ENCODE measurements at places on chromosomes 11 and 22. TPM values are rescaled to one million over a fixed set of nuclear protein-coding genes. Genes with fewer than 3 reads are reported as not detected.

Gene ALDH3B1
- 128 TPM for total RNA-seq

Gene GRIA4
- total RNA-seq: not detected

Gene HOATZ
- total RNA-seq: not detected

Gene MMP7
- 22.8 TPM for total RNA-seq

Gene OR8H2
- not detected for total RNA-seq

Gene MMP13
- 0.15 TPM for total RNA-seq

Gene SLC6A5
- total RNA-seq: not detected

Gene IGSF9B
- 1.8 TPM for total RNA-seq

Gene RASD2
- total RNA-seq: 1.1 TPM

Gene TRIM49
- total RNA-seq: not detected

Gene WNT7B
- total RNA-seq: 82.1 TPM

Gene TSPAN18
- 2.7 TPM for total RNA-seq

Gene IFITM10
- total RNA-seq: 1.6 TPM

Gene OR51B5
- total RNA-seq: 0.47 TPM

Gene GRAMD1B
- 26.0 TPM for total RNA-seq

Gene CBX7
- total RNA-seq: 0.70 TPM

Gene ENDOD1
- 10.9 TPM for total RNA-seq

Gene USP2
- 0.42 TPM for total RNA-seq

Gene OR52H1
- not detected for total RNA-seq

Gene HBB
- total RNA-seq: not detected

Gene CBLIF
- total RNA-seq: not detected

Gene HTR3B
- total RNA-seq: not detected

Gene SLC37A2
- total RNA-seq: 0.09 TPM

Gene MYEOV
- total RNA-seq: 97.8 TPM

Gene BRSK2
- total RNA-seq: 7.9 TPM

Gene MDK
- total RNA-seq: 14.8 TPM

Gene PICK1
- total RNA-seq: 10.3 TPM

Gene C11orf21
- total RNA-seq: not detected

Gene GAS2L1
- total RNA-seq: 41.5 TPM

Gene TANGO2
- total RNA-seq: 15.6 TPM
